NCI-H526 treated with DMSO at 0.1 percent for 48 hours (cell line): ENCODE measurements at places on chromosomes 2 and 18.

DNA sequence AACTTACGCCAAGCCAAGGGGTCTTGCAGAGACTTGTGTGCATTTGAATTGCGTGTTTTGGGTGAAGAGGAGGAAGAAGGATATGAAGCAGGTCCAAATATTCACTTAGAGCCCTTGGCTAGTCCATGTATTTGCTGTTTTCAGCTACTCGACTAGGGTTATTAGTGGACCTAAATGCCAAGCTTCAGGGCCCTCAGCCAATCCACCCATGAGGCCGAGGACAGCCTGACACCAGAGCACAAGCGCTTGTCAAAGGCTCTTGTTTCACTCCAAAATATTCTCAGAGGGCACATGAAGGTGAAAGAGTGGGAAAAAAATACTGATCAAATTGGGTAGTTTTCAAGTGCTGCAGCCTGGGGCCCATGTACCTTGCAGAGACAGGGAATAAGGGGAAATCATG, 174.8 kb upstream of the ACAA2 start:
- no peak for DNase-seq

GRCh38 chr2:169767243-169767888, 31.3 kb upstream of the SSB start:
- DNase-seq = no peak

DNA sequence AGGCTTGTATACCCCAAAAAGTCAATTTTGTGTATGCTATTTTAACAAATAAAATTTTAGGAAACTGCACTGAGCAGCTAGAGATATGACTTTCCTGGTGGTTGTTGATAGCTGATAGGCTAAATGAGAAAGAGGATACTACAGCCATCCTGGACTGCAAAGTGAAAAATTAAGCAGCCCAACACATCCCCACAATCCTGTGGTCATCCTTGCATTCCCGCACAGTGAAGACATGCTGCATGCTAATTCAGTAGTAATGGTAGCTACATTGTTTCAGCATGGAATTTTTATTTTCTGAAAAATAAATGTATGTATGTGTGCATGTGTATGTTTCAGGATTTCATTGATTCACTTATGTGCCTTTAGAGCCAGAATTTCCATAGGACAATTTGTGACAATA, 124.2 kb upstream of the CCDC68 start:
- DNase-seq = no peak

DNA sequence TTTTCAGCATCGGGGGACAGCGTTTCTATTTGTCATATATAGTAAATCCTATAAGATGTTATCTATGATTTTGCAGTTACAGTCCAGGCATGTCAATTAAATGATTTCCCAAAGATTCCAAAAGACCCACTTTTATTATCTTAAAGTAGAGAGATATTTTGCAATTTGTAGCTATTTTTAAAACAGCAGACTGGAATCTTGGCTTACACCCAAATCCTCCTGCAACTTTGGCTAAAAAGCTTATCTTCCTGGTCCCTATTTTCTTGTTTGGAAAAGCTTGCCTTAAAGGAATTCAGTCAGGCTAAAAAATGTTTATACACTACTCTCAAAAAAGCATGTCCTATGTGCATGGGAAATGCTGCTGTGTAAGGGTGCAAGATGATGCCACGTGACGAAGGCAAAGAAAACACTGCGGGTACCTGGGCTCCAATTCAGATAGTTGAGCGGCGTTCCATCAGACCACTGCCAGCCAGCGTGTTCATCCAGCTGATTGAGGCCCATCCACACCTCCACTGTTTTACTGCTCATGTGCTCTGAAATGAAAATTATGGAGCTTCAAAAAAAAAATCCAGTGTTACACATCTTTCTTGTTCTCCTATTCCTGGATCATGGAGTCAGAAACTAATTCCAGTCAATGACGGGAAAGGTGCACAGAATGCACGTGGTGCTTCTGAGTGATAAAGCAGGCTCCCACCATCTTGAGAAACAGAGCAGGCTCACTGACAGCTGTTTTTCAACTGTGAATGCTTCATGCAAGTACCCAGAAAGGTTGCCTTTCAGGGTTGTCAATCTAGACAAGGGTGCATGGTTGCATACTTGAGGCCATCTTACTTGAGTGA, 33.8 kb downstream of the PLA2R1 start:
- DNase-seq = no peak

DNA sequence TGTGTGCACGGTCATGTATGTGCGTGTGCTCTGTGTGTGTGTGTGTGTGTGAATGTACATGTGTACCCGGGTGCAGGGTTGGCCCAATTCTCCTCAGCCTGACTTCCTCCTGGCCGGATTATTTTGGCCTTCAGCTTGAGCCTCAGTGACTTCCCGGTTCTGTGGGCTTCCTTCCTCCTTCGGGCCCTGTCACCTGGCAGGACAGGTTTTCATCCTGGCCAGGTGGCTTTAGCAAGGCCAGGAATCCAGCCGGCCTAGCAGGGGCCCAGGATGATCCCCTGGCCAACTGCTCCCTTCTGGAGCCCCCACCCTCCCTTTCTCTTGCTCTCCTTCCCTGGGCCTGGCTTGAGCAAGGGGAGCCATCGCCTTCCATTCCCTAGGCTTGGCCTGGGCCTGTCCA, 140.5 kb downstream of the INHBB start:
- DNase-seq = no peak

- peak; percentile 76 for DNase-seq
Measured at GRCh38 chr2:31138037-31138962, at the start of gene GALNT14. Gene GALNT14 (minus strand): TSS chr2:31138440. CDS start chr2:31138086, 354 bp downstream.

- no peak for DNase-seq
Measured at GRCh38 chr2:128280158-128280871, 38.4 kb downstream of the HS6ST1 start.

DNA sequence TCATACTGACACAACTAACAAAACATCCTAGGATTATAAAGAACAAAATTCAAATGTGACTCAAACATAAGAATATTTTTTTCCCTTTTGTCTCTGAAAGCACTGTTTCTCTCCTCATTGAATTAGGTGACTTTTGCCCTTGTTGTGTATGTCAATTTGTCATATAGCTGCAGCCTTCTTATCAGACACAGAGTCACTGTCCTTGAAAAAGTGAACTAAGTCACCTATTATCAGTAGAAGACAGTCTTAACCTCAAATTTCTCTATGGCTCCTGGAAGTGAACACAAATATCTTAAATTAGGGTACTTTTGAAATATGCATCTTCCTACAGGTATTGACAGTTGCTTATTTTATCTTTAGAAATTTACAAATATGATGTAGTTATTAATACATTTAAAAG, 360.6 kb downstream of the NBAS start:
- no peak for DNase-seq

DNA sequence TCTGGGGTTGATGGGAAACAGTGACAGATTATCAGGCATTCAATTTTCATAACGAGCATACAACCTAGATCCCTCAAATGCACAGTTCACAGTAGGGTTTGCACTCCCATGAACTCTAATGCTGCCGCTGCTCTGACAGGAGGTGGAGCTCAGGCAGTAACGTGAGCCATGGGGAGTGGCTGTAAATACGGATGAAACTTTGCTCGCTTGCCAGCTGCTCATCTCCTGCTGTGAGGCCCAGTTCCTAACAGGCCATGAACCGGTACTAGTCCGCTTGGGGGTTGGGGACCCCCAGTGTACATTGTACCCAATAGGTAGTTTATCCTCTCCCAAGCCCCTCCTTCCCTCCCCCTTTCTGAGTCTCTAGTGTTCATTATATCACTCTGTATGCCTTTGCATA, 94.6 kb downstream of the PTH2R start:
- peak; percentile 53 for DNase-seq
